Activated naive CD4-positive, alpha-beta T cell treated with anti-CD3 and anti-CD28 coated beads, Interleukin-2, amount 50 U/mL, for 16 hours (primary cell): ENCODE measurements at places on chromosomes 12 and 14.

GRCh38 chr12:55320201-55320600 lies 6.1 kb downstream of the OR6C1 start:
- no peak for DNase-seq

DNA sequence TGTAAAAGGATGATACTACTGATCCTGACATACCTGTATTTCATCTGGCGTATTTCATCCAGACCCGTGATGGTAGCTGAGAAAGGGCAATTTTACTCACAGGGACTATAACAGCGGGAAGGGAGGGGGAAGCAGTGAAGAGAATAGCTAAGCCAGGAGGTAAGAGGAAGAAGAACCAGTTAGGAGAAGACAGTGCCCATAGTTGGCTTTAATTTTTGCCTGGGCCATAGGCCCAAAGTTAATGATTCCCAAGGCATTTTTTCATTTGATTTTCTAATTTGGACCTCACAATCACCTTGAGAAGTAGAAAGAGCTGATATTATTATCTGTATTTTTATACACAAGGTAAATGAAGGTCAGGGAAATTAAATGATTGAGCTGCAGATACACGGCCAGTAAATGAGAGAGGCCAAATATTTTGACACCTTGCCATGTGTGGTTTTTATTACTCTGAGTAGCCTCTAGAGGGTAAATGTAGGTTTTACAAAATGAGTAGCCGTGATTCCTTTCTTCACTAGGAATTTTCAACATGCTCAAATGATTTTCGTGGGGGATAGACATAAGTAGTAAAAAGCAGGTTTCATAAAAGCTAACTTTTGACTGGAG lies 382.2 kb downstream of the FUT8 start:
- no peak for DNase-seq

GRCh38 chr14:85280074-85280473 lies 249.9 kb upstream of the FLRT2 start:
- DNase-seq = no peak

- no peak for DNase-seq
Observed at GRCh38 chr12:67525617-67525884, 123.0 kb upstream of the DYRK2 start.

DNA sequence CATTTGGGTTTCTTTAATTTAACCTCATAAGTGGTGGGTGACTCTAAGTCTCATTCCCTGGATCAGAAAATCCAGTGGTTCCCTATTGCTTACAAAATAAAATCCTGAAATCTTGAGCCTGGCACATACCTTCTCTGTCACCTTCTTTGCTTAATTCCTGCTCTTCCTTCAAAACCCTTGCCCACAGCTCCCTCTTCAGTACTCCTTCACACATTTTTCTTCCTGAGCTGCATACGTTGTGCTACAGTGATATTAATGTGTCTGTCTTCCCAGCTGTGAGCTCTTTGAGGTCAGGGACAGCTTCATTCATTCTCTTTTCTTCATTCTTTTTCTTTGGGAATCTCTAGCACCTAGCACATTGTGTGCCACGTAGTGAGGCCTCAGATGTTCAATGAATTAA lies 9.5 kb downstream of the TSPAN11 start:
- no peak for DNase-seq

DNA sequence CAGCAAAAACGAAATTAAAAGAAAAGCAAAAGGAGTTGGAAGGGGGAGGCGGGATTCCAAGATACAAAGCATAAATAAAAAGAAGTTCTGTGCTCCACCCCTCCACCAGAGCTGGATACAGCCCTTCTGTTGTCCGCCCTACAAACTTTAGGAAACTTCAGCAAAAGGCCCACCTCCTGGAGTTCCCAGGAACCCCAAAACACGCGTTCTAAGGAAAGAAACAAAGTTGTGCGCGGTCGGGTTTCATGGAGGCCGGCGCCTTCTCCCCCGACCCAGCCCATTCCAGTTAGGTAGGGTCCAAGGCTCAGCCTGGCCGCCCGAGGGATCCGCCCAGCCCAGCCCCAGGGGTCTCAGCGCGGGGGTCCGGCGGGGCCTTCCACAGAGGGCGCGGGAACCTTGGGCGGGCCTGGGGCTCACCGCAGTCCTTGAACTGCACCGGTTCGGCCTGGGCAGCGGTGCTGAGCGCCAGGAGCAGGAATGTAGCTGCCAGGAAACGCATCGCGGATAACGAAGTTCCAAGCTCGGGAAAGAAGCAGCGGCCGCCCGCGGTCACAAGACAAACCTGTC lies at the start of gene NPC2:
TSS of gene NPC2 (minus strand) at position 530 of the 567 bp plus-strand sequence. CDS start at position 499, 31 bp downstream.
- no peak for DNase-seq

GRCh38 chr12:48156652-48157017 lies 680 bp downstream of the ASB8 start:
- DNase-seq = no peak

DNA sequence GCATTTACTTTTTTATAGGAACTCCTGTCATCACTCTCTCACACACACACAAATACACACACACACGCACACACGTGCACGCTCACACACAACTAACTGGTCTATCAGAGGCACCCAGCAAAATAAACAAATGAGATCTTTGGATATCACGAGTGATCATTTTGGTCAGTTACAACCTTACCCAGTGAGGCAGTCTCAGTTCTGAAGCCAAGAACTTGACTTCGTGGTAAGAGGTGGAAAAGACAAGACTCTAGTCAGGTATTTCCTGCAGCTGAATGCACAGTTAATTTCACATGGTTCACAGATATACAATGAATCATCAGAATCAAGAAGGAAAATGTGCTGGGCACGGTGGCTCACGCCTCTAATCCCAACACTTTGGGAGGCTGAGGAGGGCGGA lies 39.4 kb downstream of the ATF7 start:
- no peak for DNase-seq

- no peak for DNase-seq
Observed at GRCh38 chr14:51285120-51285519, 45.1 kb downstream of the TMX1 start.

- DNase-seq = no peak
Observed at GRCh38 chr12:80199931-80200330, 100.6 kb downstream of the OTOGL start.

- DNase-seq = no peak
Observed at GRCh38 chr12:71840231-71840847, 780 bp downstream of the TBC1D15 start.

GRCh38 chr14:74202113-74202512 lies 37.1 kb upstream of the VSX2 start:
- DNase-seq = no peak

- no peak for DNase-seq
Observed at GRCh38 chr12:78970041-78970440, 105.5 kb downstream of the SYT1 start.

DNA sequence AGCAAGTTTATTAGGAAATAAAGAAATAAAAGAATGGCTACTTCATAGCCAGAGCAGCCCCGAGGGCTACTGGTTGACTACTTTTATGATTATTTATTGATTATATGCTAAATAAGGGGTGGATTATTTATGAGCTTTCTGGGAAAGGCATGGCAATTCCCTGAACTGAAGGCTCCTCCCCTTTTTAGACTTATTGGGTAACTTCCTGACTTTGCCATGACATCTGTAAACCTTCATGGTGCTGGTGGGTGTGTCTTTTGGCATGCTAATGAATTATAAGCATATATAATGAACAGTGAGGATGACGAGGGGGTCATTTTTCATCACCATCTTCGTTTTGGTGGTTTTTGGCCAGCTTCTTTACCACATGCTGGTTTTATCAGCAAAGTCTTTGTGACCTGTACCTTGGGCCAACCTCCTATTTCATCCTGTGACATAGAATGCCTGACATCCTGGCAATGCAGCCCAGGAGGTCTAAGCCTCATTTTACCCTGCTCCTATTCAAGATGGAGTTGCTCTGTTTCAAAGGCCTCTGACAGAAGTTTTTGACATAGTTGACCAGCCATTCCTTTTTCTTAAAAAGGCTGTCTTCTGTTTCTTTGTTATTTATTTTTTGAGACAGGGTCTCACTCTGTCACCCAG lies 11.1 kb upstream of the PTGES3 start:
- DNase-seq = no peak

- DNase-seq = no peak
Observed at GRCh38 chr14:38038986-38039385, 168.7 kb upstream of the SSTR1 start.

DNA sequence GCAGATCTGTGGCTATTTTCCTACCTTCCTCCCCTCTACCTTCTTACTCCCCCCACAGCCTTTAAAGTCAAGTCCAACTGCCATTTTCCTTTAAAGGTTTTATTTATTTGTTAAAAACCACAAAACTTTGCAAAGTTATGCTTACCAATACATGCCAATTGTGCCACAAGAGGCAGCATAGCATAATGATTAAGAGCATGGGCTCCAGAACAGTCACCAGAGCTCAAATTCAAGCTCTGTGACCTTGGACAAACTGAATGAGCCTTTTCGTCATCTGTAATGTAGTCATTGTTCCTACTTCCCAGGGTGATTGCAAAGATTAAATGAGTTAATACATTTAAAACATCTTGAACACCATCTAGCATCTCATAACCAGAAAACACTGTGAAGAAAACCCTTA lies 13.0 kb upstream of the FMNL3 start:
- no peak for DNase-seq

- DNase-seq = no peak
Observed at GRCh38 chr14:97264516-97265230, 467.5 kb downstream of the VRK1 start.

GRCh38 chr12:48263617-48264016 lies 60.5 kb upstream of the OR10AD1 start:
- no peak for DNase-seq

GRCh38 chr14:59695198-59695597 lies 118.6 kb upstream of the CCDC175 start:
- no peak for DNase-seq

- no peak for DNase-seq
Observed at GRCh38 chr14:35383569-35384454, 20.7 kb downstream of the NFKBIA start.

DNA sequence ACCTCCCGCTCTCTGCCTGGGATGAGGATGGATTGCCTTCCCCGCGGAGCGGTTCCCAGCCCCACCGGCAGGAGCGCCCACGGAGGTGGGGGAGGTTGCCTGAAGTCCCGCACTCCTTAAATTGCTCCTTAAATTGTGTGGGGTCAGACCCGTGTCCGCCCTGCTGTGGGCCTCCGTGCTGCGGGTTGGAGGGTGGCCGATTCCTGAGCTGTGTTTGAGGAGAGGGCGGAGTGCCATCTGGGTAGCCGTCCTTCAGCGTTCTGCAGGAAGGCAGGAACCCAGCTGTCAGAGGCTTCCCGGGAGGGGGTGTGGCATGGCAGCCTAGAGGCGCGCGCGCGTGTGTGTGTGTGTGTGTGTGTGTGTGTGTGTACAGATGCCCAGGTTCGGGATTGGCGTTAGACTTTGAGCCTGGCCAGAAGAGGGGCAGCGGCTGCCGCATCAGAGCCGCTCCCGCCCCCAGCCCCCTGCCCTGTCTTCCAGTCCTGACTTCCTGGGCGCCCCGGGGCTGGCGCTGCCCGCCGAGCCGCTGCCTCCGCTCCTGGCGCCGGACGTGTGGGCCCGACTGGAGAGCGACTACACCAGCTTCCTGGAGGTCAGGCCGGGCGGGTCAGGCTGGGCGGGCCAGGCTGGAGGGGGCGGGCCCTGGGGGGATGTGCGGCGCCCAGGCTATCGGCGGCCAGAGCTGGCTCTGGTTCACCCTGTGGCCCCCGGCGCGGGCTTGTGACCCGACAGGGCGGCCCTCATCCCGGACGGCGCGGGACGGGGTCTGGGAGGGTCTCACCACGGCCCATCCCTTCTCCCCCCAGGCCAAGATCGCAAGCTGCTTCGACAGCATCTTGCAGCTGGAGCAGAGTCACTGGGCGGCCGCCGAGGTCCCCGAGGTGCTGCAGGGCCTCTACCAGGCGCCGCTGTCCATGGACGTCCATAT lies 9.2 kb downstream of the EXOC3L4 start:
- no peak for DNase-seq

DNA sequence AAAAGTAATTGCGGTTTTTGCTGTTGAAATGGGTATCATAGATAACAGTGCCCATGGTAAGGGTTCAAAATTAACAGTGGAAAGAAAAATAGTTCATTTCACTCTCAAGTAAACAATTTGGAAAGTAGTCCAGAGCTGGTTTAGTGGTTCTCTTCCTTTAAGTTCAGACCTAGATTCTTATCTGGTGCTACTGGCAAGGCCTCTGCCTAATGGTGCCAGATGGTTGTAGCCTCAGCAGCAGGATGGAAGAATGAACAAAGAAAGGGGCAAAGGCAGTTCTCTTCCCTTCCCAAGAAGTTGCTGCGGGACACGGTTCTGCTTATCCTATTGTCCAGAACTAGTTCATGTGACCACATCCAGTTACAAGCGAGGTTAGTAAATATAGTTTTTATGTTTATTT lies 10.5 kb downstream of the ARG2 start:
- no peak for DNase-seq

- DNase-seq = no peak
Observed at GRCh38 chr12:101777485-101777884, 38.2 kb upstream of the SYCP3 start.

GRCh38 chr12:104352106-104352713 lies 48.7 kb downstream of the EID3 start:
- DNase-seq = no peak

GRCh38 chr12:63499567-63499966 lies 168.7 kb downstream of the DPY19L2 start:
- no peak for DNase-seq

GRCh38 chr12:6376870-6377666 lies 1.7 kb upstream of the SCNN1A start:
- no peak for DNase-seq

- no peak for DNase-seq
Observed at GRCh38 chr14:19754172-19754571, 10.8 kb downstream of the OR4Q3 start.

DNA sequence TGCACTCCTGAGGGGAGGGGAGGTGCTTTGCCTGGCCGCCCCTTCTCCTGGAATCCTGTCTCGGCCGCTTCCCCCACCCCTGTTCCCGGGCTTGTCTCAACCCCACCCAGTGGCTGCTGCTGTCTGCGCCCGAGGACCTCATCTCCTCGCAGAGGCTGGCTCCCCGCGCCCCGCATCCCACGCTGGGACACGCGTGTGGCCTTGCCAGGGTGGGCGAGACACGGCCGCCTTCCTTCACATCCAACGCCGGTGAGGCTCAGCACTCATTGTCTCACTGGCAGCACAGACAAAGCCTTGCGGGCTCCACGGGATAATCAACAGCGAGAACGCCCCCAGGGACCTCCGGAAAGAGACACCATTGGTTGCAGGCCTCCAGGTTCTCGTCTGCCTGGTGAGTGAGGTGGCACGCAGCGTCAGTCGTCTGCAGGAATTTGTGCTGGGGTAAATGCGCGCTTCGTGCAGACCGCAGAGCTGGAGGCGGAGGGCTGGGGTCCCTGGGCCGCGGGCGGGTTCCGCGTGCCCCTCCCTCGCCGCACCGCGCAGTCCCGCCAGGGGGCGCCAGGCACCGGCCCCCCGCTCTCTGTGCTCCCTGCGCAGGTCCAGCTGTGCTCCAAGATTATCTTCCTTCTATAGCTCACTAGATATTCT lies 26.8 kb downstream of the CCDC177 start:
- DNase-seq = peak; percentile 30

GRCh38 chr12:107318806-107319532 lies 225.6 kb upstream of the CRY1 start:
- DNase-seq = peak; percentile 29

GRCh38 chr14:74548881-74549280 lies 55.3 kb downstream of the ISCA2 start:
- no peak for DNase-seq
